ENCODE measurements at places on chromosomes 12 and 14.

DNA sequence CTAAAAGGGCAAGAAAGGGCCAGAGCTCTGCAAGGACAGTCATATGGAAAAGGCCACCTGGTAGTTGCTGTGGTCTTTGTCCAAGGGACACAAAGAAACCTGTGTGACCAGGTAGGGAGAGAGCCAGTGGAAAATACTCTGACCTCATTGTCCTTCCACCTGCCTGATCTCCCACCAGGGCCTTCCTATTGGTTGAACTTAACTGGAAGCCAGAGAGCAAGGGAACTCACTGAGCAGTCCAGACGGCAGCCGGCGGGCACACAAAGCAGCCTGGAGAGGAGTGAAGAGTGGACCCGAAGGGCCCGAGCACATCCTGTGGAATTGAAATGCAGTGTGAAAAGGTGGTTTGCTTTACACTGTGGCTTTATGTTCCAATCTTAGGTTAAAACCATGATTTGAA, 120.7 kb downstream of the SLC25A21 start:
- DNase-seq: no peak

DNA sequence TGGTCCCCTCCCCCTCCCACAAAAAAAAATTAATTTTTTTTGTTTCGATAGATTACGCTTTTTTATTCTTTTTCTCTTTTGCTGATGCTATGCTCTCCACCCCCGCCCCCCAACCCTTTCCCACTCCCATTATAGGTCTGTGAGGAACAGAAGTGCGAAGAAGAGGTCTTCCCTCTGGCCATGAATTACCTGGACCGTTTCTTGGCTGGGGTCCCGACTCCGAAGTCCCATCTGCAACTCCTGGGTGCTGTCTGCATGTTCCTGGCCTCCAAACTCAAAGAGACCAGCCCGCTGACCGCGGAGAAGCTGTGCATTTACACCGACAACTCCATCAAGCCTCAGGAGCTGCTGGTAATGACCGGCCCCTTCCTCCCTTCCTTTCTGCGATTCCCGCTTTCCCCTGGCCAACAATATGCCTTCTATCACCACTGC, 2.3 kb downstream of the CCND2 start:
- DNase-seq: no peak

DNA sequence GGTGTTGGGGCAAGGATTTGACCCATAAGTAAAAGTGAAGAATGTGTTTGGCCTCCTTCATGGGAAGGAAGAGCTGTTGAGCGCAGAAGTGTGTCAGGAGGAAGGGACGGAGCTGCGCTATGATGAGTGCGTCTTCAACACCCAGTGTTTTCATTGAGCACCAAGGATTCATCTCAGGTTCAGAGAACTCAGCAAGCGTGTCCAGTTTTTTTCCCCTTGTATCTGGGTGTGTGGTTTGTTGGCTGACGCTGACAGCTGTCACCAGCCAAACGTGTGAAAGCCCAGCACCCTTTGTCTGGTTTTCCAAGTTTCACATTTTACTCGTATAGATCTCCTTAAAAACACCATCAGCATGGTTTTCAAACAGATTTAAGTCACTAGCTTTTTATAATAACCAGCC, 12.3 kb downstream of the EP400 start:
- no peak for DNase-seq

- peak; percentile 52 for DNase-seq
Observed at GRCh38 chr12:6285063-6285477, 25.4 kb upstream of the PLEKHG6 start.

- no peak for DNase-seq
Observed at GRCh38 chr14:24425704-24426103, 3.8 kb downstream of the CBLN3 start.

- DNase-seq: no peak
Observed at GRCh38 chr12:8040791-8041190, 8.3 kb downstream of the FOXJ2 start.

- DNase-seq: no peak
Observed at GRCh38 chr12:4610481-4610880, 38.4 kb downstream of the AKAP3 start.

DNA sequence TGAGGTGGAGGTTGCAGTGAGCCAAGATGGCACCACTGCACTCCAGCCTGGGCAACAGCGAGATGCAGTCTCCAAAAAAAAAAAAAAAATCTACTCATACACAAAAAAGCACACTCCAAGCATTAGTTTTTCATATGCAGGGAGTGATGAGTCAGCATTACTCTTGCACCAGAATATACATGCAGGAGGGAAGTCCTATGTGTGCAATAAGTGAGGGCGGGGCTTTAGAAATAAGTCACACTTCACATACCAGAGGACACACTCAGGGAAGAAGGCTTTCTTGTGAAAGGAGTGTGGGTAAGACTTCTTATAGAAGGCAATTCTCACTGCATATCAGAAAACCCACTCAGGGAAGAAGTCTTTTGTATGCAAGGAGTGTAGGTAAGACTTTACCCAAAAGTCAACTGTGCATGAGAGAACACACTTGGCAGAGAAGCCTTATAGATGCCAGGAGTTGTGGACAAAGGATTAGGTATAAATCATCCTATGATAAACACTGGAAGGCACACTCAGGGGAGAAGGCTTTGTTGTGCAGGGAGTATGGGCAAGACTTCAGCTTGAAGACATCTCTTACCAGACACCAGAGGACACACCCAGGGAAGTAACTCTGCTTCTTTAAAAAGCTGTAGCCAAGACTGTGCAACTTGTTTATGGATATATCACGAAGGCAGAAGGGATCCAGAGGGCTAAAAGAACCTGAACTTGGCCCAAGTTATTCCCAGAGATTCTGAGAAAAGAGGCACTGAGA, 50.5 kb downstream of the ATF7 start:
- DNase-seq: no peak

- no peak for DNase-seq
Observed at GRCh38 chr12:52535574-52535973, 15.4 kb upstream of the KRT5 start.

DNA sequence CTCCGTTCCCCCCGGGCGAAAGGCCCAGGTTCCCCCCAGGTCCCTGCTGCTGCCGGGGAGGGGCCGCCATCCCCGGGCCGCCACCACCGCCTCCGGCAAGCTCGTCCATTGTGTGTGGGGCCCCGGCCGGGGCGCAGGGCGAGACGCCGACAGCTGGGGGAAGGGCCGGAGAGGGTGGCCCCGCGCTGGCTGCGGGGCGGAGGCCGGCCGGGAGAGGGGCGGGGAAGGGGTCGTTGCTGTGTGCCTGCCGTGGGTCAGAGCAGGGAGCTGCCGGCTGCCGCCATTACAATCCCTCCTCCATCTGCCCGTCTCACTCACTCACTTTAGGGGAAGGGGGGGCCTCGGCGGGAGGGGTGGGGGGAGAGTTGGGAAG, at the start of gene STRN3:
TSS of gene STRN3 (minus strand) at position 303 of the 373 bp plus-strand sequence. CDS start at position 109, 194 bp downstream.
- no peak for DNase-seq

DNA sequence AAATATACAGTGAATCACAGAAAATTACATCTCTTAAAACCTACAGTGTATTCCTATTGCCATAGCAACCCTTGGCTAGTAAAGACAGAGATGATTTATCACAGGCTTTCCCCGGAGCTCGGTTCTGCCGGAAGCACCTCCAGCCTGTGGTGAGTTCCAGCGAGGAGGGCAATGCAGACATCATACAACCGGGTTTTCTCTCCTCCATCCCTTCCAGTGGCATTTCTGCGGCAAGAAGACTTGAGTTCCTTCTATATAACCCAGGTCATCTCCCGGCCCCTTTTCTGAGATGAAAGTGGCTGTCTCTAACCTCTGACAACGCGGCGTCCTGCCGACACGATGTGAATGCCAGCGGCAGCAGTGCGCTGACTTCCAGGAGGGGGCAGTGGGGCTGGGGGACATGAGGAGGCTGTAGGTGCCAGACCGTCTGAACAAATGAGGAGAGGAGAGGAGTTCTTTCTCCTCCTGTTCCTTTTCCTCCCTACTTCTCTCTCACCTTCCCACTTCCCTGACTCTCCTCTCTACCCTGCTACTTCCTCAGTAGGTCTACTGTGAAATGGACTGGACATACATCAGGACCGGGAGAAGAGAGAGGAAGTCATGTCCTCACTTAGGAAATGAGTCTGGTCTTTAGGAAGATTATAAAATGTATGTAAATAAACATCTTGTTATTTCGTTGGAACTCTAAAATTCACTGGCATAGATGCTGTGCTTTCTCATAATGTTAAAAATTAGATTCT, 68.6 kb upstream of the MAX start:
- DNase-seq: peak; percentile 54

- DNase-seq: no peak
Observed at GRCh38 chr12:96190413-96191108, 3.6 kb upstream of the ELK3 start.

- peak; percentile 64 for DNase-seq
Observed at GRCh38 chr12:96980991-96981414, 73.9 kb downstream of the NEDD1 start.

DNA sequence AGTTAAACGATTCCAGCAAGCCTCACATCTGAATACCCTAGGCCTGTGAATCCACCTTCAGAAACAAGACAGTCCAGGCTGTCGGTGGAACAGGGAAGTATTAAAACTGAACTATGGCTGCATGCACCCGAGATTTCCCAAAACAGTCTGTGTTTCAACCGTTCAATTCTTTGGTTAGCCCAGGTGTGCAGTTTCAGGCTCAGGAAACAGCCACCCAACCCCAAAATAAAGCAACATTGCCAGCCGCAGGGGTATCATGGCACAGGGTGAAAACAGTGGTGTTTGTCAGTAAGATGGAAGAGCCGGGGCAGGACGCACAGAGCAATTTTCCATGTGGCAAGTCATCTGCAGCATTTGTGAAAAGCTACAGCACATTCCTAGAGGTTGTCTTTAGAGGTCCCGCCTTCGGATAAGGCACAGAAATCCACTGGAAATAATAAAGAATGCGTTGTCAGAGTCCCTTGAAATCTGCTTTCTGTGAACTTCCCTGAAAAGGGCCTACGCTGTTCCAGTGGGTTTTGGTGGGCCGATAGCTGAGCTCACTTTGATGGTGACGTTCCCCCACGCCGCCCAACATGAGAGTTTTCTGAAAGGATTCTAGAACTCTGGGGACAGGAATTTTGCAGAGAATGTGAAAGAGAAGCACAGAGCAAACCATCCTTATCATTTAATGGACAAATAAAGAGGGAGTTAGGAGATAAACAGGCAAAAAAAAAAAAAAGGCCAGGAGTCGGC, 84.9 kb downstream of the BCL11B start:
- DNase-seq: no peak

- DNase-seq: peak; percentile 78
Observed at GRCh38 chr14:58747181-58747580, 109.4 kb downstream of the DACT1 start.

DNA sequence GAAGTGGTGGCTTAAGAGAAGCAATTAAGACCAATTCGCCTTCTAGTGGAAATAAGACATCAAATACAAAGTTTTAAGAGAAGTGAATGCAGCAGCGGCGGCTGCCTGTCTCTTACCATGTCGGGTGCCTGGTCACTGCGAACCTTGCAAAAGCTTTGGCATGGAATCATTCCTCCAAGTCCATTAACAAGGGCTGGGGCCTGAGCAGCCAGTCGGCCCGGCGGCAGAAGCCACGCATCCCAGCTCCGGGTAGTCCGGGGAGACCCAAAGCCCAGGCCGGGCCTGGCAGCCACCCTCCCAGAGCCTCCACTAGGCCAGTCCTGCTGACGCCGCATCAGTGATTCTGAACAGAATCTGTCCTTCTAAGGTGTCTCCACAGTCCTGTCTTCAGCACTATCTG, 321.0 kb downstream of the TMEM121 start:
- no peak for DNase-seq

DNA sequence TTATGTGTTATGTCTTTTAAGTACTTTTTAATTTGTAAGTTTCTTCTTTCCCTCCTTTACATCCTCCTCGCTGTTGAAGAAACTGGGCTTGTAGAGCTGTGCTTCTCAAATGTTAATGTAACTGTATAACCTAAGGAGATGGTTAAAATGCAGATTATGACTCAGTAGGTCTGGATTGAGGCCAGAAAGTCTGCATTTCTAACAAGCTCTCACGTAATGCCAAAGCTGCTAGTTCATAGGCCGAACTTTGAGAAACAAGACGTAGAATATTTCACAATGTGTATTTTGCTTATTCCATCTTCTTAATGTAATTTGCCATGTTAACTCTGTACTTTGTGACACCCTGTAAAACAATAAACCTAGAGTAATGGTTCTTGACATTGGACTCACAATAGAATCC, 193.3 kb upstream of the SYT1 start:
- DNase-seq: peak; percentile 75

DNA sequence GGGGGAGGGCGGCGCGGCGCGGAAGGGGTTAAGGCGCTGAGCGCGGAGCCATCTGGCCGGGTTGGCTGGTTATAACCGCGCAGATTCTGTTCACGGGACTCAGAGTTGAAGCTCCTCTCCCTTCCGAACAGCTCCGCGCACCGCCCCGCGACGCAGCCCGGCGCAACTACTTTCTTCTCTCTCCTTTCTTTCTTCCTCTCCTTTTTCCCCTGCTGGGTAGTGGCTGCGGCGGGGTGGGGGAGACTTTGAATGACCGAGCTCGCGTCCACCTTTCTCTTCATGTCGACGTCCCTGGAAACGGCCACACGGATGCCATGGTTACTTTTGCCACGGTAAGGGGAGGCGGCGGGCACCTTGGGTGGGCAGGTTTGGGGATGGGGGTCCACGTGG, at the start of gene NTF3:
TSS of gene NTF3 (plus strand) at position 98 of the 390 bp plus-strand sequence. CDS start at position 315, 217 bp downstream.
- DNase-seq: no peak

- DNase-seq: no peak
Observed at GRCh38 chr12:78674311-78675090, 190.1 kb upstream of the SYT1 start.

DNA sequence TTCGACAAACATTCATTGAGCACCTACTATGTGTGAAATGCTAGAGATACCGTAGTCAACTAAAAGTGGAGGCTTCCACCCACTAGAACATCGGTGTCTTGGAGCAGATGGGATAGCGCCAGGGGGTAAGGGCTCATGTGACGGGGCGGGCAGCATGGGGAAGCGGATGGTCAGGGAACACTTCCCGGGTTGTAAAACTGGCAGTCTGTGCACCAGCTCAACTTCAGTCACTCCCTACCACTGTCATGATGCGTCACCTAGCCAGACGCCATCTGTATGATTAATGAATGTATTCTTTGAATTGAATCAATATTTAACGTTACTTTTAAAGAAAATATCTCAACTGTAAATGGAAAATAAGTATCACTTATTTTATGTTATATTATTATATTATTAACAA, 93.5 kb downstream of the PIWIL1 start:
- DNase-seq: no peak

DNA sequence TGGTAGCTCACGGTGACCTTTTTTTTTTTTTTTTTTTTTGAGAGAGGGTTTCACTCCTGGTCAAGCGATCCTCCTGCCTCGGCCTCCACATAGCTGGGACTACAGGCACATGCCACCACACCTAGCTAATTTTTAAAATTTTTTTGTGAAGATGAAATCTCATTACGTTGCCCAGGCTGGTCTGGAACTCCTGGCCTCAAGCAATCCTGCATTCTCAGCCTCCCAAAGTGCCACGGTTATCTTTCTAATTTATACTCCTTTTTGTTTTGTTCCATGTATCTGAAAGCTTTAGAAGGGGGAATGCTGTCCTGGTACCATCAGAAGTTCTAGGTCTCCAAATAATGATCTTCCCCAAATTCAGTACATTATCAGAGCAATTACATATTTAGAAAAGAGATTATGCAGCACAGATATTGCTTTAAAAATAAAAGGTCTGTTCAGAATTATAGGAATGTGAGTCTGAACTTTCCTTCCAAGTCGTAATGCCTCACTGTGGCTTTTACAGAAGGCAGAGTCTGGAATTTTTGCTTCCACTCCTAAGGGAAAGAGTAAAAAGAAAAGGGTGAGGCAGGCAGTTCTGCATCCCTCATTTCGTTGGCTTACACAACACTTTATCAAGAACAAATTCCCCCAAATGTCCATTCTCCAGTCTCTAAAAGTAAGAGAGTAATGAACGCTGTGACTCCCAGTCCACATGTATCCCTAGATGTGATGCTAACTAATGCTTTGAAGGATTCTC, 73.0 kb downstream of the GCH1 start:
- no peak for DNase-seq

- peak; percentile 80 for DNase-seq
Observed at GRCh38 chr12:47995981-47996401, 8.3 kb downstream of the COL2A1 start.
